ENCODE measurements at places on chromosomes 13 and 19. TPM values are rescaled to one million over a fixed set of nuclear protein-coding genes. Genes with fewer than 3 reads are reported as not detected.

COMMD6 gene
- 117 TPM for total RNA-seq

MTUS2 gene
- not detected for total RNA-seq

RXFP2 gene
- not detected for total RNA-seq

PSMC4 gene
- 82.8 TPM for total RNA-seq

GSX1 gene
- total RNA-seq = not detected

NANOS3 gene
- total RNA-seq = 2.1 TPM

POGLUT2 gene
- 2.8 TPM for total RNA-seq

DNA sequence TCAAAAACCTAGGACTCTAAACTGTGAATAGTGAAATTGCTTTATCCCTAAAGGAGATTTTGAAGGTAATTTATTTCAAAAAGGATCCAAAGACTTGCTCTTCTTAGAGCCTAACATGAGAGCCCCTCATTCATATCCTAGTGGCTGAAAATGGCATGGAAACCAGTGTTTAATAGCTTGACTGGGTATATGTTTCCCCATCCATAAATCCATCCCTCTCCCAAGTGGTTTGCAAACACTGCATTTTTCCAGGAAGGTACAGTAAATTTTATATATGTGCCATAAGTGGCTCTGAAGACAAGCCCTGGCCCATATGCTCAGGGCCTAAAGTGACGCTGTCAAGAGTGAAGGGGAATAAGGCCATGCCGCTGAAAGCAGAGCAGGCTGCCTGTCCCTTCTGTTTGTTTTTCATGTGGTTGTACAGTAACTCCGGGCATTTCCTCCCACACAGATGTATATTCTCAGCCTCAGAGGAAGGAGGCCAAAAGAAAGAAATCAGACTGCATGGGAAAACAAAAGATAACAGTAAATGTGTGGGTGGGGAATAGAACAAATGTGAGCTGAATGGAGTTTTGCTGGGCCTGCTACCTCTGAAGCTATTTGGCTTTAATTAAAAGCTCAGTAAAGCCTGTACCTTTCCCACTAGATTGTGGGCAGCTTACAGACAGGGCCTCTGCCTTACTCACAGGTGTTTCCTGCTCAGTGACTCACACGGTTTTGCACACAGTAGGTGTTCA, 181.9 kb downstream of the PCDH9 start:
- H3K4me3 ChIP-seq = no peak overlapping the region
- no peak overlapping the region for H3K27ac ChIP-seq
- H3K36me3 ChIP-seq = no peaks in the 10 kb centered on the region
- DNase-seq = no peak

DNA sequence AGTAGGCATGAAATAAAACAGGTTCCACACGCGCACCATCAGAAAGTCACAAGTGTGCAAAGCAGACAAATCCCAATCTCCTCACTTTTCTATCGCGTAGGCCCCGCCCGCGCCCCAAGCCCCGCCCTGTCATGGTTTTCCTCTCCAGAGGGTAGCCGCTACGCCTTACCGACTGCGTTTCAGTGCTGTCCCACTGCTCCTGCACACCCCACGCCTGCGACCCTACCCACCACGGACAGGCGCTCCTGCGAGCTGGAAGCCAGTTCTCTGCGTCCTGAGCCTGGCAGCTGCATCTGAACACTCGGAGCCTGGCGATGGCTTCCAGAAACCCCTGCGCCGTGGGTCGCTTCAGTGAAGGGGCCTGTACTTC, 379 bp upstream of the ZNF470 start:
- H3K27me3 ChIP-seq = no peaks in the 10 kb centered on the region
- H3K27ac ChIP-seq = no peak overlapping the region
- H3K36me3 ChIP-seq = peaks cover 23% of the 10 kb centered on the region
- DNase-seq = no peak
- no peaks in the 10 kb centered on the region for H3K4me1 ChIP-seq
- peak overlapping the region; percentile 79 for H3K4me3 ChIP-seq

- H3K27ac ChIP-seq = no peak overlapping the region
- H3K4me3 ChIP-seq = peak overlapping the region; percentile 52
- no peaks in the 10 kb centered on the region for H3K36me3 ChIP-seq
- H3K27me3 ChIP-seq = 0 out of 2 replicates have a peak, but pooled peaks cover 5% of the 10 kb centered on the region
Measured at GRCh38 chr19:38975861-38976271, 324 bp upstream of the FBXO17 start.

GRCh38 chr13:109384491-109385241, 401.7 kb downstream of the IRS2 start:
- H3K4me3 ChIP-seq = no peak overlapping the region
- peak overlapping the region; percentile 61 for H3K27ac ChIP-seq
- no peak for DNase-seq
- no peaks in the 10 kb centered on the region for H3K27me3 ChIP-seq
- H3K4me1 ChIP-seq = peaks cover 32% of the 10 kb centered on the region

DNA sequence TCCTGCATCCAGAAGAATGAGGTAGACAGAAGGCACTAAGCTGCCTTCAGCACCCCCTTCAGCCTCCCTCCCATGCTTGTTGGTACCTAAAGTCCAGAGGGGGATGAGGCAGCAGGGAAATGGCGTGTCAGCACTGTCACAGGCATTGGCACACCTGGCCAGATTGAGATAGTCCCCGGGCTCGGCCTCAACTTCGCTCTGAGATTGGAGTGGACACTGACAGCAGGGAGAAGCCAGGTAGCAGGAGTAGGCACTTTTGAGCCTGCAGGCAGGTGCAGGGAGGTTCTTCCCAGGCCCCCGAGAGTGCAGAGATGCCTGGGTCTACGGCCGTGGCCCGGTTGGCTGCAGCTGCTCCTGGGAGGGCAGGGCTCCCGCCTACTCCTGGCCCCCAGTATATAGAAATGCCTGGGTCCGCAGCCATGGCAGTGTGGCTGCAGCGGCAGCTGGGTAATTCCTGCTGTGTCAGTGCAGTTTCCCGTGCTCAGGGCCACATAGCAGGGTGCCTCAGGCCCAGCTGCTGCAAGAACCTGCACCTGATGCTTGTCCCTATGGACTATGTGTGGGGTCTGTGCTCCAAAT, 160.3 kb downstream of the SLITRK6 start:
- no peak overlapping the region for H3K4me3 ChIP-seq
- H3K27me3 ChIP-seq = no peaks in the 10 kb centered on the region
- no peaks in the 10 kb centered on the region for H3K36me3 ChIP-seq
- DNase-seq = no peak
- H3K27ac ChIP-seq = no peak overlapping the region
- no peaks in the 10 kb centered on the region for H3K4me1 ChIP-seq

DNA sequence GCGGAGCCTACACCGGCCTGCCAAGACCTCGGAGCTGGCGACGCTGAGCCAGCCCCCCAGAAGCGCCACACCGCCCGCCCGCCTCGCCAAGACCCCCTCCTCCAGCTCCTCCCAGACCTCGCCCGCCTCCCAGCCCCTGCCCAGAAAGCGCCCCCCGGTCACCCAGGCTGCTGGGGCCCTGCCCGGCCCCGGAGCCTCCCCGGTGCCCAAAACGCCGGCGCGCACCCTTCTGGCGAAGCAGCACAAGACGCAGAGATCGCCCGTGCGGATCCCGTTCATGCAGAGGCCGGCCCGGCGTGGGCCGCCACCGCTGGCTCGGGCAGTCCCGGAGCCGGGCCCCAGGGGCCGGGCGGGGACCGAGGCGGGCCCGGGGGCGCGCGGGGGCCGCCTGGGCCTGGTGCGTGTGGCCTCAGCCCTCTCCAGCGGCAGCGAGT, 10.2 kb downstream of the C19orf25 start:
- H3K4me3 ChIP-seq = no peak overlapping the region
- H3K27ac ChIP-seq = no peak overlapping the region
- no peaks in the 10 kb centered on the region for H3K4me1 ChIP-seq
- no peaks in the 10 kb centered on the region for H3K36me3 ChIP-seq

GRCh38 chr13:108328848-108329247, 59.3 kb downstream of the TNFSF13B start:
- no peaks in the 10 kb centered on the region for H3K4me1 ChIP-seq
- H3K27me3 ChIP-seq = peaks cover 56% of the 10 kb centered on the region
- H3K4me3 ChIP-seq = no peak overlapping the region
- DNase-seq = no peak

GRCh38 chr19:49340069-49340864, 5.1 kb downstream of the CD37 start:
- no peaks in the 10 kb centered on the region for H3K27me3 ChIP-seq
- H3K27ac ChIP-seq = no peak overlapping the region
- no peaks in the 10 kb centered on the region for H3K36me3 ChIP-seq
- H3K4me3 ChIP-seq = no peak overlapping the region
- no peak for DNase-seq

GRCh38 chr13:34914416-34914815, 27.7 kb upstream of the NBEA start:
- DNase-seq = no peak
- no peaks in the 10 kb centered on the region for H3K27me3 ChIP-seq
- no peaks in the 10 kb centered on the region for H3K4me1 ChIP-seq
- H3K4me3 ChIP-seq = no peak overlapping the region
- H3K27ac ChIP-seq = no peak overlapping the region
- H3K36me3 ChIP-seq = no peaks in the 10 kb centered on the region

GRCh38 chr13:33153421-33154404, 131.8 kb downstream of the STARD13 start:
- H3K27ac ChIP-seq = peak overlapping the region; percentile 83
- H3K4me1 ChIP-seq = peaks cover 41% of the 10 kb centered on the region
- no peaks in the 10 kb centered on the region for H3K27me3 ChIP-seq
- H3K36me3 ChIP-seq = no peaks in the 10 kb centered on the region

- no peak overlapping the region for H3K27ac ChIP-seq
- no peak overlapping the region for H3K4me3 ChIP-seq
- H3K27me3 ChIP-seq = no peaks in the 10 kb centered on the region
- no peak for DNase-seq
- H3K36me3 ChIP-seq = no peaks in the 10 kb centered on the region
- H3K4me1 ChIP-seq = no peaks in the 10 kb centered on the region
Measured at GRCh38 chr19:58581227-58582141, 8.3 kb upstream of the MZF1 start.

- H3K27ac ChIP-seq = no peak overlapping the region
- H3K27me3 ChIP-seq = no peaks in the 10 kb centered on the region
- no peak overlapping the region for H3K4me3 ChIP-seq
- no peaks in the 10 kb centered on the region for H3K36me3 ChIP-seq
- peaks cover 53% of the 10 kb centered on the region for H3K4me1 ChIP-seq
Measured at GRCh38 chr13:98582947-98583346, 6.0 kb upstream of the STK24 start.

- H3K36me3 ChIP-seq = no peaks in the 10 kb centered on the region
- no peaks in the 10 kb centered on the region for H3K27me3 ChIP-seq
- H3K27ac ChIP-seq = no peak overlapping the region
- no peaks in the 10 kb centered on the region for H3K4me1 ChIP-seq
Measured at GRCh38 chr13:89740994-89741685, 1606.3 kb upstream of the MIR17HG start.

GRCh38 chr19:57803594-57804325, 11.0 kb downstream of the ZNF552 start:
- H3K4me1 ChIP-seq = peaks cover 30% of the 10 kb centered on the region
- peak overlapping the region; percentile 61 for H3K27ac ChIP-seq
- no peaks in the 10 kb centered on the region for H3K27me3 ChIP-seq
- peak overlapping the region; percentile 61 for H3K4me3 ChIP-seq
- peak; percentile 53 for DNase-seq
- peaks cover 21% of the 10 kb centered on the region for H3K36me3 ChIP-seq

GRCh38 chr19:6476155-6476895, 5.3 kb downstream of the DENND1C start:
- no peak for DNase-seq
- no peak overlapping the region for H3K27ac ChIP-seq
- H3K36me3 ChIP-seq = no peaks in the 10 kb centered on the region
- peak overlapping the region; percentile 14 for H3K4me3 ChIP-seq
- peaks cover 9% of the 10 kb centered on the region for H3K4me1 ChIP-seq
- H3K27me3 ChIP-seq = no peaks in the 10 kb centered on the region

- H3K36me3 ChIP-seq = peaks cover 31% of the 10 kb centered on the region
- H3K27ac ChIP-seq = no peak overlapping the region
- peaks cover 16% of the 10 kb centered on the region for H3K4me1 ChIP-seq
- H3K27me3 ChIP-seq = no peaks in the 10 kb centered on the region
- no peak for DNase-seq
Measured at GRCh38 chr19:10499550-10500246, 3.5 kb downstream of the KEAP1 start.

DNA sequence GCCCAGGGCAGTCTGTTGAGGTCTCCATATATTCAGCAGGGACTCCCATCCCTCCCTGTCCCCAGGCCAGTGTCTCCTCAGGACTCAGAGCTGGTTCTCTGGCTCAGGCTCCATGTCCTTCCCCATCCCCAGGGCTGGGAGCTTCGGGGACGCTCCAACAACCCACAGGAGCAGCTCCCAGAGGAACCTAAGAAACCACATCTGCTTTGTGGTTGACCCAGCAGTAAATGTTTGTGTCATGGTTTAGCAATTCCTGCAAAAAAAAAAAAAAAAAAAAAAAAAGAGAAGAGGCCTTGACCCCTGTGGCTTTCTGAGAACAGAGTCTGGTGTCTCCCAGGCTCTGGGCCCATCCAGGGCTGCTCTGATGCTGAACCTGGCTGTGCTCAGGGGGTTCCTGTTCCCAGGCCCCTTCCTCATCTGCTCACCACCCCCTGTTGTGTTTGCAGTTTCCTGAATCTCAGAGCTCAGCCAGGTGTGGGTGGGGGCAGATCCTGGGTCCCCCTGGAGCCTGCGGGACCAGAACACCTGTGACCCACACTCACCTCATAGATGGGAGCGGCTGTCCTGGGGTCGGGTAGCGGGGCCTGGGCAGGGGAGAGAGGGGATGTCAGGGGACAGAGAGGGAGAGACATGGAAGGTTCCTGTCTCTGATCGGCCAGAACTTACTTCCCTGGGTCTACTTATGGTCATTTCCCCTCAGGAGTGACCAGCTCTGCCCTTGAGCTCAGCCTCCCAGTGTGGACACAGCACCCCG, 25.2 kb upstream of the CEACAM1 start:
- H3K36me3 ChIP-seq = no peaks in the 10 kb centered on the region
- DNase-seq = peak; percentile 50
- no peak overlapping the region for H3K4me3 ChIP-seq
- H3K27me3 ChIP-seq = no peaks in the 10 kb centered on the region
- no peaks in the 10 kb centered on the region for H3K4me1 ChIP-seq

DNA sequence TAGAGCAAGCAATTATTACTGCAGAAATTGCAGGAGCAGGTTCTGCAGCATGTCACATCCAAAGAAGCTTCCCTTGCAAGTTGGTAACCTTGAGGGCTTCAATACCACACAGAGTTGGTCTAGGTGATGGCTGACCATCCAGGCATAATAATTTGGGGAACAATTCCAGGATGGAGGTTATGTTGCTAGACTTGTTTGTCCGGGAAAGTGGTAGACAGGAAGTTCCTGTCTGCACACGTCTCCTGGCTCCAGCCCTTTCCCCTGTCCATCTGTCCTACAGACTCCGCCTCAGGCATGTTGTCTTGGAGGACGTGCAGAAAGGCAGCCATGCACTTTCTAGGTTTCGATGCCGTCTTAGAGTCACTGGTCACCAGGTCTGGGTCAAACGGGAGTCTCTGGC, 26.0 kb downstream of the DPRX start:
- DNase-seq = peak; percentile 28
- no peak overlapping the region for H3K4me3 ChIP-seq
- no peak overlapping the region for H3K27ac ChIP-seq
- no peaks in the 10 kb centered on the region for H3K27me3 ChIP-seq
- H3K36me3 ChIP-seq = no peaks in the 10 kb centered on the region
